ENCODE measurements at places on chromosomes 7 and 10.

DNA sequence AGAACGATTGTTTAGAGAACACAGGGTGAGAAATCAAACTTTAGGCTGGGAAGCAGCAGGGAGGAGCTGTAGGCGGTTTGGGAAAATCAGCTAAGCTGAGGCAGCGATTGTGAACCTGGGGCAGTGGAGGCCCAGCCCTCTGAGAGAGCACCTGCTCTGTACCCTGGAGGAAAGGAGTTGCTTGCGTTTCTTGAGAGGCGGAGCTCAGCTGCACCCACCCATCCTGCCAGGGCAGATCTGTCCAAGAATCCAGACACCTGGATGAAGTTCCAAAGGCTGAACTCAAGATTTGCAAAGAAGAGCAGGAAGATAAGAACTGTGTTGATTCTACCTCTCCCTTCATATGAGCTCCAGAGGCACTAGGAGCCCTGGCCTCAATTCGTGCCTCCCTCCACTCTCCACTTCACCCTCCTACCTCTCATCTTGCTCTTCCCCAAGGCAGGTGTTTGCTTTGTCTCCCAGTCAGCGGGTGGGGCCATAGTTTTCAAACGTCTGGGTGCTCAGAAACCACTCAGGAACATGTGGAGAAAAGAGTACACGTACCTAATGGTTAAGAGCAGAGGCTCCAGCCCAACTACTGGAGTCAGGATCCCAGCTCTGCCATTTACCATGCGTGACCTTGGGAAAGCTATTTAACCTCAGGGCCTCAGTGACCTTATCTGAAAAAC, 21.5 kb upstream of the TMEM213 start:
- no peak for DNase-seq

DNA sequence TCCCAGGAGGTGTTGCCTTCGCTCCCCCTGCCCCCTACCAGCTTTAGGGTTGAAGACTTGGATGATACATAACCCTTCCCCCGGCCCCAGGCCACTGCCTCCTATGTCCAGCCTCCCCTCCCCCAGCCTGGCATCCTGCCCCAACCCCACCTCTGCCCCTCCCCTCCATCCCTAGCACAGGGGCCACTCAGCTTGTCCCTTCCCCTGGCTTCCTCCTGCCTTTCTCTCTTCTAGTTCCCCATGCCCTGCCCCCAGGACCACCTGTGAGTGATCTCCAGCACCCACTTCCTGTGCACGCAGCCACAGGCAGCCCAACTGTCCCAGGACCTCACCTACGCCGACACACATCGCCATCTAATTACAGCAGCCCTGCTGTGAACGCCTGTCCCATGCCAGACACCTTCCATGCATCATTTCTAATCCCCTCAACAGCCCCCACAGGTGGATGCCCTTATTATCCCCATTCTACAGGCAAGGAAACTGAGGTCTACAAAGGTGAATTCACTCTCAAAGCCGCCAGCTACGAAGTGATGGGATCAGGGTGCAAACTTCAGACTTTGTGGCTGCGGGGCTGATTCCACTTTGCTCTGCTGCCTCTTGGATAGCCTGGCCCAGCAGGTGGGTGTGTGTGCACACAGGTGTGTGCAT, 82.4 kb upstream of the CHST15 start:
- no peak for DNase-seq

DNA sequence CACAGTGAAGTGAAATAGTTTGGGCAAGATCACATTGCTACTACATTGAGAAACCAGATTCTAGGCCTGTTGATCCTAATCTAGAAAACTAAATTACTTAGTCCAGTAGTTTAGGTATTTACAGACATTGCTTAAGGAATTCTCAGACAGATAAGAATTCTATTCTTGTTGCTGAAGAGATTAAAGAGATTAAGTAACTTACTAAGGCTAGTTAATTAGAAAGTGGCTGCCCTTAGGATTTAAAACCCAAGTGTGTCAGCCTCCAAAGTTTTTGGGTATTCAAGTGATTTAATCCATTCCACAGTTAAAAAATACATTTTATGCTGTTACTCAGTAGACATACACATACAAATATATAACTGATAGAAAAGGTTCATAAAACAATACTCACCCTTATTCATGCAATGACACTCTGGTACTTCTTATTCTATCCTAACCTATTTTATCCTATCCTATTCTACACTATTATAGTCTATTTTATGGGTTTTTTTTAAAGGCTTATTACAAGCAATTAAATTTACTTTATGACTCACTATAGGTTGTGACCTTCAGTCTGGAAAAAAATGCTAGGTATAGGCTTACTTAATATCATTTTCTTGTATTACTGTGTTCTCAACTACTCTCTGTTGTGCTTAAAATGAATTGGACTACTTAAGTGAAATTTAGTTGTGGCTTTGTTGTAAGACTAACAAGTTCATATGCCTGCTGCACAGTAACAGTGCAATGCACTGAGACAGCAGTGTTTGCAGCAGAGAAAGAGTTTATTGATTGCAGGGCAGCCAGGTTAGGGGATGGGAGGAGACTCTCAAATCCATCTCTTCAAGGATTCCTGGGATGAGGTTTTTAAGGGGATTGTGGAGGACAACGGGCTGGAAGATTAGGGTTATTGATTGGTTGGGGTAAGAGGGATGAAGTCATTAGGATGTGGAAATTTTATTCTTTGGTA, 10.7 kb downstream of the SPAM1 start:
- no peak for DNase-seq

DNA sequence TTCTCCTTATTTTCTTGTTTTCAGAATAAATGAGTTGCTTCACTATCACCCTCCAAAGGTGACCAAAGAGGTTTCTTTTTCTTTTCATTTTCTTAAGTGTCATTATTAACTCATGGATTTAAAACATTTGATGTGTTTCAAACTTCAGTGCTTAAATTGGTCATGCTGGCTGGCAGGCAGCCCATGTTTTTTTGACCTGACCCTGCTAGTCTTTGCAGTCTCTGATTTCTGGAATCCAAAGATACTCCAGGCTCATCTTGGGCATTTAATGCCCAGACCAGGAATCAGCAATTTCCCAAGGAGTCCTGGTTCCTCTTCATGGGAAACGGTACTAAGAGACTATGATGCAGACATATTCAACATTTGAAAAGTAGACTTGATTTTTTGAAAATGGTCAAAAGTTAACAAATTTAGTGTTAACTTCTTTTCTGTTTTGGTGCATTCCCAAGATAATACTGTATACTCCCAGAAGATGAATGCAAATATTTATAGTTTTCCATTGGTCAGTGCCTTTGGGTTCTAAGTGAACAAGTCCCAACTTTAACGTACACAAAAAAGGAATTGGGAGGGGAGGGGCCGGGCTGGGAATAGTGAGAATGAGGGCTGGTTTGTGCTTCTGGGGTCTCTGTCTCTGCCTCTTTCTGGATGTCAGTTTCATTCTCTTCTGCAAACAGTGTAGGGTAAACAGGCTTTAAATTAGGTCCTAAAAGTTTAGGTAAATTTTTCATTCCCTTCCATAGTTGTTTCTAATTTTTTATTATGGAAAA, 19.8 kb downstream of the NUB1 start:
- no peak for DNase-seq

GRCh38 chr7:108124820-108125219, 5.3 kb downstream of the LAMB4 start:
- DNase-seq = no peak

GRCh38 chr7:34315032-34315431, 343.0 kb upstream of the NPSR1 start:
- DNase-seq = no peak

DNA sequence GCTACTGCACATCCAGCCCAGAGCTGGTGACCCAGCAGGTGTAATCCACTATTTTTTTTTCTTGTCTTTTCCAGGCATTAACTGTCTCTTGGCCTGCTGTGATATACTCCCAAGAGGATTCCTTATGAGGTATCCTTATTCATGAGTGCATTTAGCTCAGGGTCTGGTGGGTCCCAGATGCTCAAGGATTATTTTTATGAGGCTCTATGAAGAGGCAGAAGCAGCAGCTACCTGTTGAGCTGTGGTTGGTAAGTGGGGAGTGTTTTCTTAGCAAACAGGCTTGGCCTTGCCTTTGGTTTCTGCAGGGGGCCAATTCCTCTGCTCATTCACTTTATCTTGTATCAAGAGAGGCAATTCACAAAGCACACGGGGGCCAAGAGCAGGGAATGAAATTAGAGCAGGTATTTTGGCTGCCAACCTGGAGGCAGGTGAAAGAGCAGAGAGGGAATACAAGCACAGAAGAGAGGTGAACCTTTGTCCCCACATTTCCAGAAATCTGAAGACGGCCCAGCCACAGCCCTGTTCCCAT, 221.6 kb downstream of the TMEM178B start:
- no peak for DNase-seq

- DNase-seq = no peak
Measured at GRCh38 chr7:123355576-123356190, 155.9 kb upstream of the SLC13A1 start.

- no peak for DNase-seq
Measured at GRCh38 chr10:122669045-122669444, 30.6 kb downstream of the C10orf120 start.

DNA sequence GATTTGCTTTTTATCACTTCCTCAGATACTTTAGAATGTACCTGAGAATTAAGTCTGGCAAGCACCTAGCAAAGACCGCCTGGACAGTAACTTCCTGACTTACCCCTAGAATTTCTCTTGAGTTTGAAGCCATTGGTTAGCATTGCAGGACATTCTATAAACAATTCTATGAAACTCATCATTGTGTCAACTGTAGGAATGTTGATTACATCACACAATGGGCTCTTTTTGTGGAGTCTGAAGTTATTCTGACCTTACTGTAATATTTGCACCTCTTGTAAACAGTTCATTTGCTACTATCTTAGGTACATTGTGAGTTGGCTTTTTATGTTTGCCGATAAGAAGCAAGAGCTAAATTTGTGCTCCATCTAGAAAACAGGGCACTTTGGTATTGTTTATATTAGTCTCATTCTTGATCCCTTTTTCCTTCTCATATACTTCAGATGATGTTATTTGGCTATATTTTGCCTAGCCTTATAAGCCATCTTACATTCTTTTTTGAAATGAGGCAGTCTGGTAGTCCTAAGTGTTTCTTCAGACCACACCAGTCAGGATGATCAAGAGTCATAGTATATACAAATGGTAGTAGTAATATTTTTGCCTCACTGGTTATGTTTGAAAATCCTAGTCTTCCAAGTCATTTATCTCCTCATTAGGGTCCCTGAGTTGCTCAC, 52.4 kb downstream of the CASD1 start:
- no peak for DNase-seq

- DNase-seq = no peak
Measured at GRCh38 chr7:105887569-105888189, 11.3 kb upstream of the ATXN7L1 start.

DNA sequence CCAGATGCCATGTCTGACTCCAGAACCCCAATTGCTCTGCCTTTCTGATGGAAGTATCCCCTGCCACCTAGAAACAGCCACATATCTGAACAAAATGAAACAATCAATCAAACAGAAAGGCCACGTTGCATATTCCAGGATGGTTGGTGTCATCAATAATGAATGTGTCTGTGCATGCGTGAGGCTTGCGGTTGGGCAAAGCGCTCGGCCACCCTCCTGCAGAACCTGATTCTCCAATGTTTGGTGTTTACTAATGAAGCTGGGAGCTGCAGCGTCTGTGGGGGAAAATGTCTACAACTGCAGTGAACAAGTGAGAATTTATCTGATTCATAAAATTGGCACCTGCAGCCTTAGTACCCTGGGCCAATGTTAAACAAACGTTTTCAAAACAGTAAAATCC, 121.2 kb upstream of the ADARB2 start:
- no peak for DNase-seq

- DNase-seq = no peak
Measured at GRCh38 chr7:79451580-79451979, 1.9 kb downstream of the MAGI2 start.

DNA sequence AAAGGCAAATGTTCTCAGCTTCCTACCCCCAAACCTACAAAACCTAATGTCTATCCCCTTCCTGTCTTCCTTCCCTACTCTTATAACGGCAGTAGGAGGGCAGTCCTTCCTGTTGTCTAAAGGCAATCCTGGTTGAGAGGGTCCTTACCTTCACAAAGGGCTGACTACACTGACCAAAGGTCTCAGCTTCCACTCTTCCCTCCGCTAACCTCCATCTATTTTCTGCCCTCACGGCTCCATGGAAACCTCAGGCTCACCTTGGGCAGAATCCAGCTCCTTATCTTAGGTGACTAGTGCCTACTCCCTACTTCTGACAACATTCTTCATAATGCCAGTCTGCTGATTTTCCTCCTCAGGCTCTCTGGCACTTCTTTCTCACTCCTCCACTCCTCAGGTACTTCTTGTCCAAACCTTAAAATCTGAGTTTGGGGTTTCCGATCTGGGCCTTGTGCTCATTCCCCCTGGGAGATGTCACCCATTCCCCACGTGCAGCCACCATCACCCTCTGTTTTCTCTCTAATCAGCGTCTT, 542 bp downstream of the FBXL13 start:
- no peak for DNase-seq

DNA sequence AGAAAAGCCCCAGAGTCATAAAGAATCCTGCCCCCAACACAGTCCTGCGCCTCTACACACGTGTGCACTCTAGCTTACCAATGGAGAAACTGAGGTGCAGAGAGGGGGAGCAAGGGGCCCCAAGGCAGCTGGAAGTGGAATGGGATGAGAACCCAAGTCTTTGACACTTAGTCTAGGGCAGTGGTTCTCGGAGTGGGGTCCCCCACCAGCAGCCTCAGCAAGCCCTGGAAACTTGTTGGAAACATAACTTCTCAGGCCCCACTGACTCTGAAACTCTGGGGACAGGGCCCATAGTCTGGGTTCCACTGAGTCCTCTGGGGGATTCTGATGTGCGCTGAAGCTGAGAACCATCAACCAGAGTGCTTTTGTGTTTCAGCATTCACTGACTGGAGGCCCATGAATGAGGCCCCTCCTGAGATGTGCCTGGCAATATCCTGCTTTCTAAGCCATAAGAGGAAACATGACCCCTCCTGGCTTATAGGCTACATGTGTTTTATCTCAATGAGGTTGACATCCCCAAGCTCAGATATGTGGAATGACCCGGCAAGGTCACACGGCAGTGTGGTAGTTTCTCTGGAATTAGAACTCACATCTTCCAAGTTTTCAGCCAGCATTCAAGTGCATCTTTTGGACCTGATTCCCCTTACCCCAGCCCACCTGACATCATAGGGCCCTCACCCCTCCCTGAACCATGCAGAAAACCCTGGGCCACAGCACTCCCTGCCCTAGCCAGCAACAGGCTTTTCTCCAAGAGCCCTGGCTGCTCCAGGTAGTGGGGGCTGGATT, 147.3 kb upstream of the PCBD1 start:
- DNase-seq = no peak

DNA sequence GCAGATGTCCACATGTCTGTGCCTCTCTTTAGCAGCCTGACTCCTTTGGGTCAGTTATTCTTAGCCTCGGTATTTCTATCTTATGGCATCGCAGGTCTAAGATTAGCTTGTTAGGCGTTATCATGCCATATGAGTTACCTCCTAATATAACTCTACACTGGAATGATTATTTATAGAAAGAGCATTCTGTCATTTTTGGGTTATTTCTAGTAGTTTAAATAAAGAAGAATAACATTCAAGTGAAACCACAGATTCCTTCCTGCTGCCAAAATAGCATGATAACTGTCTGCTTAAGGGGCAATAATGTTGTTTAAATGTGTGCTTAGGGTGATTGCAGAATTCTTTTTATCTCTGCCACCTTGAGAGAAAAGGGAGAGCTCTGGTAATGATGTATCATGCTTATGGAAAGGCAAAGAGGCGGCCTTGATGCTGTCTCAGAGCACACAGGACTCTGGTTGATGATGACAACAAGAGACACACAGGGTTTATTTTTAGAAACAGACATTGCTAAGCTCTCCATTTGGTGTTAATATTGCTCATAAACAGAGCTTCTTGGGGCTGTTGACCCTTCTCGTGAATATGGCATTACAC, 10.4 kb downstream of the HDAC9 start:
- DNase-seq = no peak

GRCh38 chr7:2966466-2967078, 77.1 kb downstream of the CARD11 start:
- DNase-seq = no peak

Data from CD4-positive, alpha-beta T cell (primary cell).